ENCODE measurements at places on chromosomes 13 and 19.

GRCh38 chr19:7831452-7831851, 1.4 kb downstream of the EVI5L start:
- no peak for DNase-seq

- DNase-seq = no peak
Measured at GRCh38 chr19:50290011-50290410, 39.2 kb downstream of the KCNC3 start.

DNA sequence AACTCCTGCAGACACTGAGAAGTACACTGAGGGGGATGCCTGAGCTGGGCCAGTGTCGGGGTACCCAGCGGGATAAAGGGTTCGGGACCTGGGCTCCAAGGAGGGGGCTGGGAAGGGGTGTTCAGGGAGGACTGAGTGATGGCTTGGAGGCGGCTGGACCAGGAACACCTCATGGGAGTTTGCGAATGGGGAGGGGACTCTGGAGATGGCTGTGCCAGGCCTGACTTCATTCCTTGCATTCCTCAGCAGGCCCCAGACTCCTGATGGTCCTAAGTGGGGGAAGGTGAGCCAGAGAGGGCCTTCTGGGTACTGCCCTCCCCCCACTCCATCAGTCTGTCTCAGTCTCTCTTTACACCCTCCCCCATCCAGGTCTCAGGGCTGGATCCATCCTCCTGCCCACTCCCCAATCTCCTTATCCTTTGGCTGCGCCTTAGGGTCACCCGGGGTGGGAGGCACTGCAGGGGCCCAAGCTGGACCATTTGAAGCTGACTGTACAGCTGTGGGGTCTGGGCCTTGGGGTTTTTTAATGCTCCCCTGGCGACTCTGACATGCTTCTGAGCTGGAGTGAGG, 13.8 kb downstream of the PAK4 start:
- DNase-seq = no peak

DNA sequence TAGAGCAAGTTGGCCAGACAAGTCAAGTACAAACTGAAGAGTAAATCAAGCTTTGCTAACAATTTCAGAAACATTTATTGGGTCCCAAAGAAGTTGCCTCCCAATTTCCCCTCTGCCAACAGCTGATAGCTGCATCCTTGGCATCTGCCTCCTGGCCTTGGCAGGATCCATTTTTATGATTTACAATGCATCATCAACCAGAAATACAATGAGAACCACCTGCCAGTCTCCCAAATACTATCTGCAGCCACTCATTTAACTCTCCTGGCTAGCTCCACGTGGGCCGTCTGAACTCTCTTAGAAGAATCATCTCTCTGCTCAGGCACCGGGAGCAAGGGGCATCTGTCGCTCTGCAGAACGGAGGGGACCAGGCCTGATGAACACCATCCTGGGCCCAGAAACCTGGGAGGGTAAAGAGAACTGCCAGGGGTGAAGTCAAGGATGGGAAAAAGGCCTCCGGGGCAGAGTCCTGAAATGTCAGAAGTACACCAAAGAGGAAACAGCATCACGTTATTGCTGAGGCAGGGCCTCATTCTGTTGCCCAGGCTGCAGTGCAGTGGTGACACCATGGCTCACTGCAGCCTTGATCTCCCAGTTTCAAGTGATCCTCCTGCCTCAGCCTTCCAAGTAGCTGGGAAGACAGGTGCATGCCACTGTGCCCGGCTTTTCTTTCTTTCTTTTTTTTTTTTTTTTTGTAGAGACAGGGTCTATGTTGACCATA, 2.6 kb downstream of the LONP1 start:
- no peak for DNase-seq

- DNase-seq = no peak
Measured at GRCh38 chr13:47211106-47211505, 314.3 kb upstream of the HTR2A start.

- DNase-seq = no peak
Measured at GRCh38 chr13:36430247-36431203, 1.8 kb upstream of the CCNA1 start.

GRCh38 chr19:6103217-6103644, 7.1 kb downstream of the RFX2 start:
- no peak for DNase-seq

- DNase-seq = no peak
Measured at GRCh38 chr13:101785858-101786257, 333.4 kb downstream of the ITGBL1 start.

DNA sequence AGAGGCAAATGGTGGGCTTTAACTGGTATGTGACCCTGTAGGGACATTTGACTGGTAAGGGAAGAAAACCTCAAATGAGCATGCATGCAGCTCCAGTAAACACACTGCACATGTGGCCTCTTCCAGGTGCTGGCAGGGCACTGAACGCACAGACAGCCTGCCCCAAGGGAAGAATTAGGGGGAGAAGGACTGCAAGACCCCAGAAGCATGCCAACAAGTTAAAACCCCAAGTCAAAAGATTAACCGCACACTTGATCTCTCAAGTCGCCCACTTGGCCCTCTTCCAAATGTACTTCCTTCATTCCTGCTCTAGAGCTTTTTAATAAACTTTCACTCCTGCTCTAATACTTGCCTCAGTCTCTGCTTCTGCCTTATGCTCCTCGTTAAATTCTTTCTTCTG, 46.9 kb upstream of the SLITRK1 start:
- DNase-seq = no peak

- no peak for DNase-seq
Measured at GRCh38 chr19:30911491-30911890, 437.7 kb downstream of the TSHZ3 start.

DNA sequence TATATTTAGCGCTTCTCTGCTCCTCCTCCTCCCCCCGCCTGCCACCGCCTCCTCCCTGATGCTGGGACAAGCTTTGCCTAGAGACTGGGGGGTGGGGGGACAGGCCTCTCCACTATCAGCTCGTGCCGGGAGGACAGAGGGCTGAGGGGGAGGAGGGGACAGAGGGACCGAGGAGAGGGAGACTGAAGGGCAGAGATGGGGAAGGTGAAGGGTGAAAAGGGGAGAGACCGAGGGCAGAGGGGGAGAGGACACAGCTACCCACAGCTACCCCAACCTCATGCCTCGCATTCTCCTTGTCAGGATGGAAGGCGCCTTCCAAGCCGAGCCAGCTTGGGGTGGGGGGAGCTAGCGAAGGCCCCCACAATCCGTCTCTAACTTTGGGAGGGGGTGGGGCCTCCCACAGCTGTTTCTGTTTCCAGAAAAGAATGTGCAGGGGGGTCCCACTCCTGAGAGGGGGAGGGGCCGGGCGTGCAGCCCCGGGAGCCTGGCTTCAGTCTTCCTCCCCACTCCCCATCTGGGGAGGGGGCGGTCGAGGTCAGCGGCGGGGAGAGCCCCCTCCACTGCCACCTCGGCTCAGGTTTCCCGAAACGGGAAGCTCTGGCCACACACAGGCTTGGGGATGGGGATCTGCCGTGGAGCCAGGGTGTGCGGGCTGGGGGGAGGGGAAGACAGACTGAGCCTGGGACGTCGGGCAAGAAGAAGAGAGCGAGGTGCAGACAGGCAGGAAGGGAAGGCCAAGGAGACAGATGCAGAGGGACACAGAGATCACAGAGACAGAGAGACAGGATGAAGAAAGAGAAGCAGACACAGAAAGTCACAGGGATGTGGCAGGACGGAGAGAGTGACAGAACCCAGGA, 1.6 kb downstream of the DACT3 start:
- no peak for DNase-seq

GRCh38 chr13:90640976-90641375, 706.5 kb upstream of the MIR17HG start:
- DNase-seq = no peak

GRCh38 chr13:102683637-102684036, 11.2 kb downstream of the METTL21C start:
- DNase-seq = no peak

DNA sequence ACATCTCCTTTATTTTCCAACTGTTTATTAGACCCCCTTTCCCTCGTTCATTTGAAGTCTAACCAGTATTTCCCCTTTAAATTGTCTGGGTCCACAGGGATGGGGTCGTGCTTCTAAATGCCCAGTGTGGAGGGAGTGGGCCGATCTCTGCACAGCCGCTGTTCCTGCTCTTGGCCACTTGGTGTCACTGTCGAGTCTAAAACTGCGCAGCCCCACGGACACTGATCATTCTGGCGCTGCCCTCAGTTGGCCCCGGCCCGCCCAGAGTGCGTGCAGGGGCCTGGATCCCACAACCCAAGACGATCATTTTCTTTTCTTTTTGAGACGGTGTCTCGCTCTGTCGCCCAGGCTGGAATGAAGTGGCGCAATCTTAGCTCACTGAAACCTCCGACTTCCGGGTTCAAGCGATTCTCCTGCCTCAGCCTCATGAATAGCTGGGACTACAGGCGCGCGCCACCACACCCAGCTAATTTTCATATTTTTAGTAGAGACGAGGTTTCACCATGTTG, 12.0 kb downstream of the WDR88 start:
- DNase-seq = peak; percentile 35

DNA sequence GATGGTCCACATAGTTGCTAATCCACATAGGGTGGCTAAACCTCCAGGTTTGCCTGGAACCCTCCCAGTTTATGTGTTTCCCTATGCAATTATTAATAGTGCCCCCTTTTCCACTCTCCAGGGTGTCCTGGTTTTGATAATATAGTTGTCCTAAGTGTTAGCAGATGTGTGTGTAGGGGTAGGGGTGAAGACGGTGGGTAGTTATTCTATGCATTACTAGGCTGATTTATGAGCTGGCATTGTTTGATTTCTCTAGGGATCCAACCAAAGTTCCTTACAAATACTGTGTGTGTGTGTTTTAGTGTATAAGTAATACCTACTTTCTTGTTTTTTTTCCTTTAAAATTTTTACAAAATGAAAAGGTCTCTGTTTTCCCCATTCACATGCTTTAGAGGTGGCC, 21.1 kb downstream of the GTF2F2 start:
- DNase-seq = no peak

DNA sequence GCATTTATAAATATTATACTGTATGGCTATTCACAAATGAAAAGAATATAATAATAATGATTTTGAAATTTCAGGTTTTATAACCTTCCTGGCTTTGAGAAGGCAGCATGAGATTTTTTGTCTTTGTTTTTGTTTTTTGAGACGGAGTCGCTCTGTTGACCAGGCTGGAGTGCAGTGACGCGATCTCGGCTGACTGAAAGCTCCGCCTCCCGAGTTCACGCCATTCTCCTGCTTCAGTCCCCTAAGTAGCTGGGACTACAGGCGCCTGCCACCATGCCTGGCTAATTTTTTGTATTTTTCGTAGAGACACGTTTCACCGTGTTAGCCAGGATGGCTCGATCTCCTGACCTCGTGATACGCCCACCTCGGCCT, 64.1 kb downstream of the ZNF429 start:
- no peak for DNase-seq

GRCh38 chr13:90365130-90365529, 982.4 kb upstream of the MIR17HG start:
- no peak for DNase-seq

DNA sequence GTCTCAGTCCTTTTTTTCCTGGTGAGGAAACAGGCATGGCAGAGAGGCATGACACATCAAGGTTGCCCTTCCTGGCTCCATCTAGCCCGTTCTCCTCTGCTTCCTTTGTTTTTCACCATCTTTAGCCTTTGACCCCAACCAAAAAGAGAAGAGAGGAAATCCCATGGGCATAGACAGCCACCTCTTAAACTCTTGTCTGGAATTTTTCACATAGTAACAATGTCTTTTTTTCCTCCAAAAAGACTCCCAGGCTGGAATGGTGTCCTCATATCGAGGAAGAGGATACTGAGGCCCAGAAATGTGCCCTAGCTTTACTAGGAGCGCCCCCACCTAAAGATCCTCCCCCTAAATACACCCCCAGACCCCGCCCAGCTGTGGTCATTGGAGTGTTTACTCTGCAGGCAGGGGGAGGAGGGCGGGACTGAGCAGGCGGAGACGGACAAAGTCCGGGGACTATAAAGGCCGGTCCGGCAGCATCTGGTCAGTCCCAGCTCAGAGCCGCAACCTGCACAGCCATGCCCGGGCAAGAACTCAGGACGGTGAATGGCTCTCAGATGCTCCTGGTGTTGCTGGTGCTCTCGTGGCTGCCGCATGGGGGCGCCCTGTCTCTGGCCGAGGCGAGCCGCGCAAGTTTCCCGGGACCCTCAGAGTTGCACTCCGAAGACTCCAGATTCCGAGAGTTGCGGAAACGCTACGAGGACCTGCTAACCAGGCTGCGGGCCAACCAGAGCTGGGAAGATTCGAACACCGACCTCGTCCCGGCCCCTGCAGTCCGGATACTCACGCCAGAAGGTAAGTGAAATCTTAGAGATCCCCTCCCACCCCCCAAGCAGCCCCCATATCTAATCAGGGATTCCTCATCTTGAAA, at the start of gene GDF15:
GDF15 (plus strand) TSS at position 484 of the 868 bp plus-strand sequence; CDS start at position 516, 32 bp downstream.
- peak; percentile 67 for DNase-seq

DNA sequence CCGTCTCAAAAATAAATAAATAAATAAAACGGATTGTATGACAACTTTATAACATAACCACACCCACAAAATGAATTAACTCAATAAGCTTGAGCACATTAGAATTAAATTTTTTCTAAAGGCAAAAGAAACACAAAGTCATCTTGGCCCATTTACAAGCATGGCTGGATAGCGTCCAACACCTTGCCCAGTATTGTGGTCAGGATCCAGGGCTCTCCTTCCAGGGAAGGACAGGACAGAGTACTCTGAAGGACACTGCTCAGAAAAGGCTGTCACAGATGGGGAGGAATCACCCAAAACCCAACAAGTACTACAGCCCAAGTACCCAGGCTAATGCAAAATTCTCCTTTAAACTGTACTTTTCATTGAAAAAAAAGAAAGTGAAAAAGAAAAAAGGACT, 27.1 kb downstream of the SUGP2 start:
- no peak for DNase-seq

DNA sequence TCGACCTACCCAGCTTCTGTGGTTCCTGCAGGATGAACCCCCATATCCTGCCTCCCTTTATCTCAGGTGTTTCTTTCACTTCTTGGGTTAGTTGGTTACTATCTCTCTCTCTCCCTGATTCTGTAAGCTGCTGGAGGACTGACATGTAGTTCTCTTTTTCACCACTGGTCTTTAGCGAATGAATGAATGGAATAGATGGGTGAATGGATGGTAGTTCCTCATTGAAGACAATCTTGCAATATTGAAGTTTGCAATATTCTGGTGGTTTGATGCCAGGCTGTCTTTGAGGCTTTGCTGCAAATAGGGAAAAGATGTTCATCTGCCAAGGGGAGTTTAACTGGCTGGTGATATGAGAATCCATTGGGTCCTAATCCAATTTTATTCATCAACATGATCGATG, 120.2 kb downstream of the UBL3 start:
- DNase-seq = no peak

DNA sequence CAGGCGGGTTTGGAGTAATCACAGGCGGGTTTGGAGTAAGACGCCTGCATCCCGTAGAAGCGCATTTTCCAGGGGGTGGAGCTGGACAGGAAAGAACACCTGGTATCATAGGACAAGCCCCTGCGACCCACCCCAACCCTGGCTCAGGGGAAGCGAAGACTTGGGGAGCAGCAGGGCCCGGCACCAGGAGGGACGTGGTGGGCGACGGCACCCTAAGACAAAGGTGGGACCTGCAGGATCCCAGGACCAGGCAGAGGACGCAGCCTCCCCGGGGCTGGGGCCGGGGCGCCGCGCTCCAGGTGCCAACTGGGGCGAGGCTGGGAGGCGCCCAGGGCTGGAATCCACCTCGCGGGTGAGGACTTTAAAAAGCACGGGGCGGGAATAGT, 520 bp downstream of the ZNF600 start:
- DNase-seq = no peak
